ENCODE measurements at places on chromosomes 4 and X.

DNA sequence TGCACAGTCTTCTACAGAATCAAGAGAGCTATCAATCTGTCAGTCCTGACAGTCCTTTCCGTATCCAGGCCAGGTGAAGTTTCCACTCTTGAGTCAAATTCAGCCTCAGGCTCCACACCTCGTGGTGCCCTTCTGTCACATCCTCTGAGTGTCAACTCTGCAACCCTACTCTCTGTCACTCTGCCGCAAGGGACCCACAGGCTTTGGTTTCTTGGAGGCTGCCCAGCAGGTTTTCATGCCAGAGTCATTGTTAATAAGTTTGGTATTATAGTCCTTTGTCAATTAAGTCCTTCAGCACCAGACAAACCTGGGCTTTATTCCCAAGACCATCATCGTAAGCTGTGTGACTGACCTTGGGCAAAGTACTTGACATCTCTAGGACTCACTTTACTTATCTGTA is 83.4 kb upstream of the KLHL13 start:
- no peak for DNase-seq

- DNase-seq = no peak
Measured at GRCh38 chr4:103853627-103854026, 133.8 kb upstream of the TACR3 start.

- DNase-seq = no peak
Measured at GRCh38 chr4:41611881-41612871, 74.2 kb downstream of the LIMCH1 start.

- DNase-seq = no peak
Measured at GRCh38 chrX:12412561-12412960, 274.3 kb downstream of the FRMPD4 start.

DNA sequence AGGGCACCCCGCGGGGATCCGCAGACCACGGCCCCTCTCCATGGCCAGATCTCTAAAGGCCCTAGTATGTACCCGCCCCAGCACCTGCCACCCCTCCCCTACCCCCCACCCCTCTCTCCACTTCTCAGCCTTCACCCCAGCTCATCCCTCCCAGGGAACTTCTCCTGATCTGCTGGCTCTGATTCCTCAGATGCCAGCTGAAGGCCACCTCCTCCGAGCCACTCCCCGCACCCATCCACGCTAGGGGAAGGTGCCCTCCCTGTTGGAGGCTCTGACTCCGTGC is 11.9 kb downstream of the PSAPL1 start:
- no peak for DNase-seq

DNA sequence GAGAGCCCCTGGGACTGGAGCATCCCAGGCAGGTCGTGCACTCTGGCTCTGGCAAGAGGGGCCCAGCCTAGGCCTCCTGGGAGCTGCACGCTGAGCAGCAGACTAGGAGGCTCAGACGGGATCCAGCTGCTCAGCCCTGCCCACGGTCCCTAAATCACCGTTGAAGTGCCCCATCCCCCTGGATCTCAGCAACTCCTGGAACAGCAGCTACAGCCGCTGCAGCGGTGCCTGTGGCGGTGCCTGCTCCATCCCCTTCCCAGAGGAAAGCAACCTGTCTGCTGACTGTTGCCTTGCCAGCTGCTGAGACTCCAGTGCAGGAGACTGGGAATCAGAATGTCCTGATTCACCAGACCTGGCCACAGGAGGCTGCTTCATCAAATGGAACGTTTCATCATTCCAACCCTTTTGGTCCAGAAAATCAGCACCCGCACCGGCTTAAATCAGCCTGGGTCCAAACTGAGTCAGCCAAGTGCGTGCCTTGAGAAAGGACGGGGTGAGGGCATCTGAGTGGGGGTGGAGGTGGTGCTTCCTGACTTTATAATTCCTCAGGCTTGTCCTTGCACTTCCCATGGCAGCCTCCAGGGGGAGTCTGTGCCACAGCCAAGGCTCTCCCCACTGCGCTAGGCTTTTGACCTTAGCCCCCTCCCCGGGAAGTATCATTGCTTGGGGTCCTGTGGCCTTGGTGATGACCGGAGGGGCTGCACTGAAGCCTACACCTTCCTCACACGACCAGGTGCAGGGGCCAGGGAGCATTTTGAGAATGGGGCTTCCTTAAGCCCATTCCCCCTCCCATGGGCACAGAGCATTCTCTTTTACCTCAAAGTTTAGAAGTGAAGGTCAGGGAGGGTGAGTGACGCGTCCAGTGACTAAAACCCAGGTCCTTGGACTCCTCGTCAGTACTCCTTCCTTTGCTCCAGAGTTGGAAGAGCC is 6.5 kb downstream of the ZNF185 start:
- no peak for DNase-seq

DNA sequence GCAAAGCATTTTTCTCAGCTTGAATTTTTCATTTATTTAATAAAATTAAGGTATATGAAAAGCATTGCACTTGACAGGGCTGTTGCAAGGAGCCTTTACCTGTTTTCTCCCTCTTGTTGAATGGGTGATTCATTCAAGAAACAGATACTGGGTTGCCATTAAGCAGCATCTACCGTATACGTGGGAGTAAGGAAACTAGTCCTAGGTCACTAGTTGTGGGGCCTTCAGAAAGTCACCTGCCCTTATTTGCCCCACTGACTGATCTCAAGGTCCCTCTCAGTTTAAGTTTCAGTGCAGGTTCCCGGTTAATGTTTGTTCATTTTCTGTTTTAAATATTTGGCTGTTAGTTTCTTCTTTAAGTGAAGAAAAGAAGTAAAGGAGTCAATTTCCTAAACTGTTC is 34.0 kb downstream of the LHFPL1 start:
- DNase-seq = no peak

- DNase-seq = no peak
Measured at GRCh38 chr4:89556601-89557305, 249.2 kb upstream of the GPRIN3 start.

DNA sequence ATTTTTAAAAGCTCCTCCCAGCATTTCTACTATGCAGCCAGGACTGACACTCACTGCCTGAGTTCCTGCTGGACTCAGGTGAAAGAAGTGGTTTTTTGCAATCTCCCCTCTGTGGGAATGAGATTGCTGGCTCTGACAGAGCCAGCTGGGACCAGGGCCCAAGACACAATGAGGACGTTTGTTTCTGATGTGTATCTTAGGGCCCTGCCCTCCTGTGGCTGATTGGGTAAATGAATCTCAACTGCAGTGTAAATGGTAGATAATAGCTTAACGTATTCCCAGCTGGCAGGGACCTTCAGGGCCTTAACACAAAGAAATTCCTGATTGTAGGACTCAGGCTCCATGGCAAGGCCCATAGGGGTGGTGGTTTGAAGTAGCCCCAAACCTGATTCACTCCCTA is 85.8 kb upstream of the PRPS1 start:
- DNase-seq = no peak

GRCh38 chr4:76458297-76458696 is 23.3 kb downstream of the SHROOM3 start:
- DNase-seq = no peak

GRCh38 chr4:184347251-184348239 is 126.8 kb downstream of the IRF2 start:
- DNase-seq = peak; percentile 74

- DNase-seq = no peak
Measured at GRCh38 chr4:189804894-189805293, 135.8 kb upstream of the FRG1 start.

GRCh38 chrX:1292575-1293290 is 24.1 kb downstream of the CSF2RA start:
- DNase-seq = no peak

DNA sequence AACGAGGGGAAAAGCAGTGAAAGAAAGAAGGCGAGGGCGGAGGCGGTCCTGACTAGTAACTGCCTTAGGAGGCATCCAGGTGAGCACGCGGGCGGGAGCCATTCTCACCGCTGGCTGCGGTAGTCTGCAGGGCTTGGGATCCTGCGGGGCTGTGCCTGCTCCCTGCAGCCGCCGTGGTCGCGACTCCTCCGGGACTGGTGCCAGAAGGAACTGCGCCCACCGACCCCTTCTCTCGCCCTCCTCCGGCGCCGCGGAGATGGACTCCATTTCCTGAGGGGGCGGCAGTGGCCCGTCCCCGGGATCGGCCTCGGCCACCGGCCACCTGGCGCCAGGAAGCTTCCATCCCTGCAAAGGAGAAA is 543 bp downstream of the NFXL1 start:
- no peak for DNase-seq

- DNase-seq = no peak
Measured at GRCh38 chr4:157706155-157706554, 466.7 kb downstream of the GASK1B start.

DNA sequence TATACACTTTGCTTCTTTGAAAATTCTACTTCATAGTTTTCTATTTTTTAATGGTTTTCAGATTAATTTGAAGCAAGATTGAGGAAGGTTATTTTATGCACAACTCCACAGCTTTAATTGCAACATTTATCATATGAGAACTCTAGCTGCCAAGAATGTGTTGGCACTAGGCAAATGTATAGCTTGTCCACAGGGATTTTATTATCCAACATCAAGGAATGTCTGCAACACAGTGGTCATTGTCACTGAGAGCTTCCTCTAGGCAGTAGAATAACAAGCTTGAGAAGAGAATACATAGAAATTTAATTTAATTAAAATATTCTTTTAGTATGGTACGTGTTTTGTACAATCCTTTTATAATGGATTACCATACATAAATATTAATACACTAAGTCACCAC is 1600.8 kb downstream of the ARAP2 start:
- no peak for DNase-seq

- DNase-seq = no peak
Measured at GRCh38 chrX:99719140-99719539, 690.9 kb downstream of the PCDH19 start.

GRCh38 chrX:22357621-22358020 is 84.9 kb downstream of the CBLL2 start:
- no peak for DNase-seq

GRCh38 chr4:14908635-14909034 is 93.6 kb upstream of the CPEB2 start:
- DNase-seq = peak; percentile 11

DNA sequence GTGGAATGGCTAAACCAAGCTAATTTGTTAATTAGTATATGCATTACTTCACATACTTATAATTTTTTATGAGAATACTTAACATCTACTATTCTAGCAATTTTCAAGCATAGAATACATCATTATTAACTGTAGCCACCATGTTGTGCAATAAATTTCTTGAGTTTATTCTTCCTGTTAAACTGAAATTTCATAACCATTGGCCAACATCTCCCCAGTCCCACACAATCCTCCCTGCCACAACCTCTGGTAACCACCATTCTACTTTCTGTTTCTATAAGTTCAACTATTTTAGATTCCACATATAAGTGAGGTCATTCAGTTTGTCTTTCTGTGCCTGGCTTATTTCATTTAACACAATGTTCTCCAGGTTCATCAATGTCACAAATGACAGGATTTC is 208.5 kb downstream of the PPP4R3C start:
- no peak for DNase-seq

DNA sequence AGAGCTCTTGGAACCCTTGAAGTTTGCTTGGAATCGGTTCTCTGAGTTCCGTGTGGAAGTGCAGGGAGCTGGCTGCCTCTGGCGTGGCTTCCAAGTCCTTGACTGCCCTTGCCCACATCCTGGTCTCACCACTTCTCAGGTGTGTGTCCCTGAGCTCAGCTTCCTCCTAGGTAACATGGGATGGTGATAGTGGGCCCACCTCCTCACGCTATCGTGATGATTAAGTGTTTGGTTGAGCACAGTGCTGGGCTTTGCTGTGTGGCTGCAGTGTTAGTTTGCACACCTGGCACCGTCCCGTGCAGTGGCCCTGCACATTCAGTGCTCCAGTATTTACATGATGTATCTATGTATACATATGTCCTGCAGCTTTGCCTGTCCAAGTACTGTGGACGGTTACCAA is 81.5 kb downstream of the CLDN34 start:
- no peak for DNase-seq

- peak; percentile 12 for DNase-seq
Measured at GRCh38 chr4:106587558-106587957, 219.0 kb upstream of the GIMD1 start.

DNA sequence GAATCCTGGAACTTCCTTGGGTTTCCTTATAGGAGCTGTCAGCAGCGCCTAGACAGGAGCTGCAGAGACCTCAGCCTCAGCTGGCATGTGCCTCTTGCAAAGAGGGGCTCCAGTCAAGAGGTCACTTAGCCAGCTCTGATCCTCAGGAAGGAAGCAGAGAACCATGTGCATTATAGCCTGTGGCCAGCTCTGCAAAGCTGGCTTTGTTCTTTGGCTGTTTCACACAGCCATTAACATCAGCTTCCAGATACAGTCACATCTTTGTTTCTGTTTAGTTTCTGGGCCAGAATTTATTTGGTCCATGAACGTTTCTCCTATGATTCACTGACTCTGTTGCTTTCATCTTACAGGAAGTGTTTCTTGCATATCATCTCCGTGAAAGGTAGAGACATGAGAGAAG is 92.4 kb downstream of the CC2D2A start:
- DNase-seq = no peak

DNA sequence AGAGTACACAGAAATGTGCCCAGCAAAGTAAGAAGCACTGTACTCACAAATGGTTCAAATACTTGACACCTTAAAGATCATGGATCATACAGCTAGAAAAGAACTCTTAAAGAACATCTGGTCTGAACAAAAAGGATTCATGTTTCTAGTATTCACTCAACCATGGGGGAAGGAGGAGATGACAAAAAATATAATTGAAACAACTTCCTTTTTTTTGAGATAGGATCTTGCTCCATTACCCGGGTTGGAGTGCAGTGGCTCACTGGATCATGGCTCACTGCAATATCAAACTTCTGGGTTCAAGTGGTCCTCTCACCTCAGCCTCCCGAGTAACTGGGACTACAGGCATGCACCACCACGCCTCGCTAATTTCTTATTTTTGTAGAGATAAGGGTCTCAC is 6.0 kb downstream of the DHX15 start:
- DNase-seq = no peak

GRCh38 chr4:73891326-73891725 is 22.1 kb downstream of the CXCL1 start:
- DNase-seq = no peak

GRCh38 chr4:124386163-124386562 is 326.4 kb downstream of the ANKRD50 start:
- no peak for DNase-seq

DNA sequence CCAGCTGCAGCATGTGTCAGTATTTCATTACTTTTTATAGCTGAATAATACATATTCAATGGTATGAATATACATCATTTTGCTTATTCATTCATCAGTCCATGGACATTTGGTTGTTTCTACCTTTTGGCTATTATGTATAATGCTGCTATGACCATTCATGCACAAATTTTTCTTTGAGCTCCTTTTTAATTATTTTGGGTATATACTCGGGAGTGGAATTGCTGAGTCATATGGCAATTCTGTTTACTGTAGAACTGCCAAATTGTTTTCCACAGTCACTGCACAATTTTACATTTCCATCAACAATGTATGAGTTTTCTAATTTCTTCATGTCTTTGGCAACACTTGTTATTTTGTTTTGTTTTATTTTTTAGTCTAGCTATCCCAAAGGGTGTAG is 405.9 kb upstream of the PITX2 start:
- DNase-seq = no peak

GRCh38 chr4:168484626-168485025 is 4.3 kb upstream of the DDX60L start:
- no peak for DNase-seq

DNA sequence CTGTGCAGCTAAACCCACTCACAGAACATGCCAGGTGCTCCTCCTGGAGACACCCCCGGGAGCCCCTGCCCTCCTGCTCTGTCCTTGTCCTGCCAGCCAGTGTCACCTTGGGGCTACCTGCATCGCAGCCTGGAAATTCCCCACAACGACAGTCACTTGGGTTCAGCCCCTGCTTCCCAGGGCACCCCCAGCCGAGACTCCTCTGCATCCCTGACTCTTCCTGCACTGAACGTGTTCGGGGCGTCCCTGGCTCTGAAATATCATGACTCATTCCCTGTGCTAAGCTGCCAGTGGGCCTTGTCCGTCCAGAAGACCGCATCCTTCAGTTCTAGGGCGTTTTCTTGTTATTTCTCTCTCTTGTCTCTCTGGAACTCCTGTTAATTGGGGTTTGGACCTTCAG is 5.8 kb downstream of the CFAP99 start:
- DNase-seq = no peak

Measured in NCI-H187 treated with DMSO at 0.1 percent for 48 hours (cell line).